Lower leg skin (tissue), 4 donors: ENCODE measurements at places on chromosomes 5 and 9.

DNA sequence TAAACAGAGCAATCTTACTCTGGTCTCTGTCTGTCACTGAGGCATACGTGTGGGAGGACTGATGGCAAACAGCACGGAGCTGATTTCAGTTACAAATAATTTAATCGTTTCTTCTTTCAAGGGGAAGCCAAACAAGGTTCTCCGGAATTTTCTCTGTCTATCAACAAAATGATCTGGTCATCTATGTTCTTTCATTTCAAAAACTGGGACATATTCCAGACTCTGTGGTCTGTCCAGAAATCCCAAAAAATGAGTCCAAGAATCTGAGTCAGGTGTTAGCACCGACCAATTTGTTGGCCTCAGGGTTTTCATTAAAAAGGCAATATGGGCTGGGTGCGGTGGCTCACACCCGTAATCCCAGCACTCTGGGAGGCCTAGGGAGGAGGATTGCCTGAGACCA is 69.9 kb upstream of the ZNF608 start:
- no peak for DNase-seq

- DNase-seq, result no peak
Observed at GRCh38 chr5:66897356-66897755, 299.2 kb downstream of the CD180 start.

GRCh38 chr9:128045831-128046230 is 21.3 kb downstream of the NAIF1 start:
- no peak for DNase-seq

DNA sequence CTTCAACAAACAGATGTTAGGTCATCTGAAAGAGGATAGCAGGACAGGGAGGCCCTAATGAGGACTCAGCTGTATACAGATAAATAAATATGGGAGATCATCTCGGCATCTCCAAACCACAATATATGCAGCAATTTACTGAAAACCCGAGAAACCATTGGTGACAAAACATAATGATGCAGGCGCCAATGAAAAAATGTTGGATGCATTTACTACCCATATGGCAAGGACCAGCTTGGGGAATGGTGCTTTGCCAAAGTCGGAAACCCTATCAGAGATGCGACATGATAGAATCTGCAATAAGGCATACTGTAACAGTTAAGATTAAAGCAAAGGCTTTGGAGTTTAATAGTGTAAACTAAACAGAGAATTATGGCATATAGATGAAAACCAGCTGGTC is 92.0 kb downstream of the SNCAIP start:
- DNase-seq, result no peak

- DNase-seq, result peak; percentile 15
Observed at GRCh38 chr5:132203464-132203818, 24.2 kb downstream of the P4HA2 start.

GRCh38 chr9:12862611-12863410 is 88.0 kb downstream of the LURAP1L start:
- no peak for DNase-seq

DNA sequence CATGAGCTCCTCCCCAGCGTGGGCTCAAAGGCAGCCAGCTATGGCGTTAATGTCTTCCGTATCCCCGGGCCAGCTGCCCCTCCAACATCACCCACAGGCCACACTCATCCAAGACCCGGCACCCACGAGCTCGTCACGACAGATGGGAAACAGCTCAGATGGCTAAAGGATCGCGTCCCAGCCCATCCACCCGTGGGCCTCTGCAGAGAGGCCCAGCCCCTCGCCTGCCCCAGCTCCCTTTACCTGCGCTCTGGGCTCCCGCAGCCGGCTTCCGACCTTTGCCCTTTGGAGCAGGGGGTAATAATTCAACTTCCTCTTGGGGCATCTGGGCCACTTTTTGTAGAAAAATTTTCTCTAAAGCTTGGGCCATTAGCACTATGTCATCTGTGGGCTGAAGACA is 16.5 kb downstream of the BRD3 start:
- DNase-seq, result no peak

DNA sequence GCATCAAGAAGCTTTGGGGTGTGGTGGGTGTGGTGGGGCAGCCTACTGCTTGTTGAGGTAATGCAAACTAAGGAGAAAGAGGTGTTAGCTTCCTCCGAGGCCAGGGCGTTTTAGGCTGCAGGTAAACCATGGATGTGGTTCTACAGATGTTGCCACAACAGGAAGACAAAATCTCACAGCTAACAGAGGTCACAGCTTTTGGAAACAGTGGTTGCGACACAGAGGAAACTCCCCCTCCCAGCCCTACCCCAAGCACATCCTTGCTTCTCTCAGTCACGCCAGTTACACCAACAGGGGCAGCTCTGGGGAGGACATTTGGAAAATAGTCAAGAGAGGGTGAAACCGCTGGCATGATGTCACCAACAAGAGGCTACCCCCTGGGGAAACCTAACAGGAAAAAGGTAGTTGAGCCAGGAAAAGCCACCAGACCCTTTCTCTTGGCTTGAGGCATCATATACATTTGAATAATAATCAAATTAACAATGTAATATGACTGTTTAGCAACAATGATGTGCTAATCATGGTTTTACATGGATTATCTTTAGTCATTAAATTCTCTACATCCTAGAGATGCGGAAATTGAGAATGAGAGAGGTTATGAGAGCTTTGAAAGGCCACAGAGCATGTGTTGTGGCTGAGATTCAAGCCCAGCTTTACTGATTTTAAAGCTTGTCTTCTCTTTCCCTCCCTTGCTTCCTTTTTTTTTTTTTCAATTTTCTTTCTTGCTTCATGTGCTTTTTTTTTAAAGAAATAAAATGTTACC is 82.2 kb upstream of the IL12B start:
- no peak for DNase-seq

- no peak for DNase-seq
Observed at GRCh38 chr9:97386265-97386633, 25.6 kb upstream of the TDRD7 start.
